Right atrium auricular region (tissue), 2 donors: ENCODE measurements at places on chromosomes 7 and 10. TPM values are rescaled to one million over a fixed set of nuclear protein-coding genes. Genes with fewer than 3 reads are reported as not detected.
A peak's percentile ranks its signal among the peaks of the same experiment; 100 is the strongest.

GLUD1 gene
- 88.6 TPM for total RNA-seq

EPO gene
- not detected for total RNA-seq

VAX1 gene
- not detected for total RNA-seq

ZNF783 gene
- 3.7 TPM for total RNA-seq

MGAM2 gene
- total RNA-seq: 0.15 TPM

VSIR gene
- 36.1 TPM for total RNA-seq

PDLIM1 gene
- 130 TPM for total RNA-seq

GRCh38 chr10:44395902-44396670 is 11.2 kb upstream of the CXCL12 start:
- no peak overlapping the region for H3K4me3 ChIP-seq
- no peaks in the 10 kb centered on the region for H3K36me3 ChIP-seq
- no peaks in the 10 kb centered on the region for H3K27me3 ChIP-seq
- no peaks in the 10 kb centered on the region for H3K4me1 ChIP-seq
- H3K27ac ChIP-seq: no peak overlapping the region

GRCh38 chr10:15462253-15462897 is 91.3 kb upstream of the FAM171A1 start:
- no peak overlapping the region for H3K27ac ChIP-seq
- DNase-seq: no peak
- H3K4me1 ChIP-seq: no peaks in the 10 kb centered on the region
- no peaks in the 10 kb centered on the region for H3K36me3 ChIP-seq
- no peaks in the 10 kb centered on the region for H3K27me3 ChIP-seq

DNA sequence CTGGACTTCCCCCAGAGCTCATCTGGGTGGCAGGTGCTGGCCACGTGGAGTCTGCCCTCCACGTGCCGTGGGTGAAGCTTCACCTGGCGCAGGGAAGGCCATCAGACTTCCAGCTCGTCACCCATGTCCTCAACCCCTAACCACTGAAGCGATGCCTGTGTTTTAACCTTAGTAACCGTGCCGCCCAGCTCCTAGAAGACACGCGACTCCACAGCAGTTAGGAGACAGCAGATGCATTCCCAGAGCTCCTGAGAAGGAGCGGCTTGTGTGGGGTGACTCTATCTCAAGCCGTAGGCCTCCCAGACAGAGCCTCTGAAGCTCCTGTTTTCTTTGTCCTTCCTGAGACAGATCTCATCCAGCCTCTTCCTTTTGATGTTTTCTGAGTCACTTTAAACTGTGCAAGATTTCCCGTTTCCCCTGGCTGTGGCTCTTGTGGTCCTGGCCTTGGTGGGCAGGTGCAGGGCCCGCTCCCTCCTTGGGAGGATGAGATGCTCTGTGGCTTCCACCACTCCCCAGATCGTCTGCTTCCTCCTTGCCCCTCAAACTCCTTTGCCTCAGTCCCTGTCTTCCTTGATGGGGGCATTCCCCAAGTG is 41.4 kb upstream of the AP5Z1 start:
- H3K27ac ChIP-seq: peak overlapping the region; percentile 75
- H3K4me1 ChIP-seq: no peaks in the 10 kb centered on the region
- no peak for DNase-seq
- no peaks in the 10 kb centered on the region for H3K27me3 ChIP-seq

- no peak overlapping the region for H3K27ac ChIP-seq
- H3K4me1 ChIP-seq: peaks cover 9% of the 10 kb centered on the region
- H3K27me3 ChIP-seq: no peaks in the 10 kb centered on the region
Measured at GRCh38 chr10:20743942-20744341, 153.2 kb downstream of the NEBL start.

GRCh38 chr7:134724606-134725005 is 54.8 kb upstream of the CALD1 start:
- DNase-seq: no peak
- H3K4me3 ChIP-seq: no peak overlapping the region
- peaks cover 33% of the 10 kb centered on the region for H3K4me1 ChIP-seq

DNA sequence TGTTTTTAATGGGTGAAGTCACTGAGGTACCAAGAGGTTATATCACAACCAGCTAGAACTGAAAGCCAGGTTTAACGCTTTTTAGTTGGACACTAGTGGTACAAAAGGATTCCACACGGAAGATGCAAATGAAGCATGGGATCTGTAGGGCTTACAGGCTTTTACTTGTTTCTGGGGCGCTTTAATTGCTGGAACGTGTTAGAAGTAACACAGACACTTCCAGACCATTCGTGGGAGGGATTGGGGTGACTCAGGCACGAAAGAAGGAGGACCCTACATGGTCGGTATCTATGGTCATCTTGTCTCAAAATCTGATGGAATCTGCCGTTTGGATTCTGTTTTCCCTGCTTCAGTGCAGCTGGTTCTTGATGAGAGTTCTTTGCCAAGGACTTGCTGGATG is 1.0 kb downstream of the YKT6 start:
- peak overlapping the region; percentile 92 for H3K4me3 ChIP-seq
- no peaks in the 10 kb centered on the region for H3K27me3 ChIP-seq
- no peak overlapping the region for H3K27ac ChIP-seq

DNA sequence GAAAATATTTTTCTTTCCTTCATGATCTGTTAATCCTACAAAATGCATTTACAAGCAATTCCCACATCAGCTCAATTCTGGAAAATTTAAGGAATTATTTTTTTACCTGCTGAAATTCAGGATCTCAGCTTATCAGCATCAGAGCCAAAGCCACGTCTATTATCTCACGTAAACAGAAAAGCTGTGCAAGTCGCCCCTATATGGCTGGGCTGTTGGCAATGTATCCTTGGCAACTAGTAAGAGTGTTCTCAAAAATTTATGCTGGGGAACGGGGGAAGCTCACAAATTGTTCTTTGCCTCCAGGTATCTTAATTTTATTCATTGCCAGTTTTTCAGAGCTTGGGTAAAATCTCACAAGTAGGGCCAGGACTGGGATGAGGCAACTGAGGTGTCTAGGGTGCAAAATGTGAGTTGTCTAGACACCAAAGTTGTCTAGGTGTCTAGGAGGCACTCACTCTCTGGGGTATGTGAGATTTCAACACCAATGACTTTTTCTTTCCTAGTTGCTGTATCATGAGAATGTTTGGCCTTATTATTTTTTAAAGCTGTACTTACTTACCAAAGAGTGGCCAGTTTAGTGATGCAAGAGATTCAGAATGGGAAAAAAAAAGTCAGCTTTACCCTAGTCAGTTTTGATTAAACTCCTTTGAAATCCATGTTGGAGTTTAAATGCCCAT is 5.1 kb downstream of the GSTO2 start:
- DNase-seq: no peak
- H3K27me3 ChIP-seq: no peaks in the 10 kb centered on the region
- no peak overlapping the region for H3K27ac ChIP-seq
- H3K36me3 ChIP-seq: no peaks in the 10 kb centered on the region
- no peaks in the 10 kb centered on the region for H3K4me1 ChIP-seq

DNA sequence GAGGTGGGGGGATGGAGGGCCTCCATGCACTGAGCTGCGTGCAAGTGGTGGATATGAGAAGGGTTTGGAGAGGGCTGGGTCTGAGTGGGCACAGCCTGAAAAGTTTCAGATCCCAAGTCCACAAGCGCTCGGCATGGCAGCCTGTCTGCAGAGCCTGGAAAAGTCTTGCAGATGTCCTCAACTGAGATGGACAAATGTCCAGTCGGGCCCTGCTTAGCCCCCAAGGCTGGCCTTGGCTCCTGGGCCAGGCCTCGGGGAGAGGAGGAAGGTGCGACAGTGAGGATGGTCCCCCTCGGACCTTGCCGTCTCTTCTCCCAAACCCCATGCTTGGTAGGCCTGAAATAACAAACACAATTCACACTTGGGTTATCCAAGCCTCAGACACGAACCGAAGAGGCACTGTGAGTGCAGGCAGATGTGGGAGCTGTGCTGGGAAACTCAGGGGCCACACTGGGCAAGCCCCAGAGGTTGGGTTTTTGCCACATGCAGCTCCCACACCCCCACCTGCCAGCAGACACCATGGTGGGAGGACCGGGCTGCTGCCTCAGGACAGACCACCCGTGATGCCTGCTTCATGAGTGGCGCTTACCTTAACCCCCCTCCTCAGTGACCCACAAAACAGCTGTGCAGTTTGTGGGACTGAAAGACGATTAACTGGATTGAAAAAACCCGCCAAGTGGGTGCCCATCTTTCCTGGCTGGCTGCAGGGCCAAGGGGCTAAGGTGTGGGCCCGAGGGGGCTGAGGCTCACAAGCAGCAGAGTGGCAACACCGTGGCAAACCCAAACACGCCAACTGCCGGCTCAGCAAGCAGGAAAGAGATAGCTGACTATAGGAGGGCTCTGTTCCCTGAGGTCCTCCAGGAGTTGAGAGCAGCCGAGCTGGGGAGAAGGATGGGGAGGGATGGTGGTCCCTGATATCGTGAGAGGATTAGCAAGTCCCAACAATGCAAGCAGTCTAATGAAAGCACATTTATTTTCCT is 156.8 kb downstream of the RNF216 start:
- H3K36me3 ChIP-seq: peaks cover 65% of the 10 kb centered on the region
- H3K27ac ChIP-seq: no peak overlapping the region
- no peak for DNase-seq
- H3K4me3 ChIP-seq: no peak overlapping the region
- no peaks in the 10 kb centered on the region for H3K27me3 ChIP-seq

DNA sequence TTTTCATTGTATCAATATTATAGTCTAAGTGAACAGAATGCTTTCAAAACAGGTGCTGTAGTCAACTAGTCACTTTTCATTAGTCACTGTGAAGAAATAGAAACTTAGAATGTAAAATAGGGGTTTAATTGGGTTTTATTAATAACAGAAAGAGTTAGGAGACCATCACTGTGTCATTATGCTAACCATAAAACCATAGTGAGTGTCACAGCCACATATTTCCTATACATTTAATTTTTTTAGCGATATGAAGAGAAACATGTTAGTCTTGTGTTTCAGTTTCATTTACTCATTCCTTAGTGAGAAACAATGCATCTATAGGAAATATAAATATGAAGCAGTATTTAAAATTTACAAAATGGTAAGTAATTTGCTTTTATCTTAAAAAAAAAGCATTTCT is 22.2 kb downstream of the SPAG6 start:
- H3K4me3 ChIP-seq: no peak overlapping the region
- no peak overlapping the region for H3K27ac ChIP-seq
- no peaks in the 10 kb centered on the region for H3K27me3 ChIP-seq

DNA sequence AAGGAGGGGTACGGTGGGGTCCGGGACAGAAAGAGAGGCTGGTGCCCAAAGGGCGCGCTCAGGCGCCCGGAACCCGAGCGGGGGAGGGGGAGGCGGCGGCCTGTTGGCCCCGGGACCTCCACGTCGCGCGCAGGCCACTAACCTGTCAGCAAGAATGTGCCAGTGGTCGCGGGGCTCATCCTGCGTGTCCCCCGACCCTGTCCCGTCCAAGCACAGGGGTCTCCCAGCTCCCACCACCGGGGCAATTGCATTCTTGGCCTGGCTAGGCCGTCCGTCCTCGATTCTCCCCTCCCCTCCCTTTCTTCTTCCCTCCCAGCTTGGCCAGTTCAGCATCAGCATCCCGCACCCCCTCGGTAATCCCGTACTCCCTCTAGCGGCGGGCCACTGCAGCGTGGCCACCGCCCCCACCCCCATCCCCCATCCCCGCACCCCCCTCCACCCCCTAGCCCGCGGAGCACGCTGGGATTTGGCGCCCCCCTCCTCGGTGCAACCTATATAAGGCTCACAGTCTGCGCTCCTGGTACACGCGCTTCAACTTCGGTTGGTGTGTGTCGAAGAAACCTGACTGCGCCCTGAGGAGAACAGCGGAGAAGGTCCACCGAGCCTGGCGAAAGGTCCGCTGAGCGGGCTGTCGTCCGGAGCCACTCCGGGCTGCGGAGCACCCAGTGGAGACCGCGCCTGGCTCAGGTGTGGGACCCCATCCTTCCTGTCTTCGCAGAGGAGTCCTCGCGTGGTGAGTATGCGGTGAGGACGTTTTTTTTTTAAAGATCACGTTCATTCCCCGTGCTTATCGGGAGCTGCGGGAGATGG is at the start of gene SGCE:
SGCE (minus strand) TSS at position 286 of the 810 bp plus-strand sequence; CDS start at position 251, 35 bp downstream.
- H3K27me3 ChIP-seq: no peaks in the 10 kb centered on the region
- H3K36me3 ChIP-seq: no peaks in the 10 kb centered on the region
- no peaks in the 10 kb centered on the region for H3K4me1 ChIP-seq
- H3K4me3 ChIP-seq: peak within 1 kb of the TSS; percentile 69
- DNase-seq: peak; percentile 66
- H3K27ac ChIP-seq: peak within 1 kb of the TSS; percentile 84

- H3K4me1 ChIP-seq: no peaks in the 10 kb centered on the region
- no peaks in the 10 kb centered on the region for H3K27me3 ChIP-seq
- H3K4me3 ChIP-seq: no peak overlapping the region
- H3K27ac ChIP-seq: no peak overlapping the region
Measured at GRCh38 chr7:8058852-8059251, 90.3 kb downstream of the GLCCI1 start.

DNA sequence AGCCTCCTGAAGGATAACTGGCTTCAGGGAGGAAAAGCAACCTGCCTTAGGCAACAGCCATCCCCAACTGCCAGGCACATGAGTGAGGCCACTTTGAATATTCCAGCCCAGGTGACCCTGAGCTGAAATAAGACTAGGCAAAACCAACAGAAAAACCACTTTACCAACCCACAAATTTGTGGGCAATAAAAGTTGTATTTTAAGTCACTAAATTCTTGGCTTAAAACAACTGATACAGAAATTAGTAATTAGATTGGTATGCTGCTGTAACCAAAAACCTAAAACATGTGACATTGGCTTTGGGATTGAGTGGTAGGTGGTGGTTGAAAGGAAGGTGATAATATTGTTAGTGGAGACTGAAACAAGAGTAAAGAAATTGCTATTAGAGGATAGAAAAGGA is 39.9 kb downstream of the ABCB4 start:
- no peaks in the 10 kb centered on the region for H3K4me1 ChIP-seq
- H3K4me3 ChIP-seq: no peak overlapping the region
